Caco-2 (cell line): ENCODE measurements at places on chromosomes 13 and 19.

GRCh38 chr13:94065741-94066140, 413.7 kb downstream of the DCT start:
- no peak overlapping the region for H3K4me3 ChIP-seq
- H3K27me3 ChIP-seq = no peaks in the 10 kb centered on the region
- no peak for DNase-seq
- no peak overlapping the region for H3K27ac ChIP-seq

DNA sequence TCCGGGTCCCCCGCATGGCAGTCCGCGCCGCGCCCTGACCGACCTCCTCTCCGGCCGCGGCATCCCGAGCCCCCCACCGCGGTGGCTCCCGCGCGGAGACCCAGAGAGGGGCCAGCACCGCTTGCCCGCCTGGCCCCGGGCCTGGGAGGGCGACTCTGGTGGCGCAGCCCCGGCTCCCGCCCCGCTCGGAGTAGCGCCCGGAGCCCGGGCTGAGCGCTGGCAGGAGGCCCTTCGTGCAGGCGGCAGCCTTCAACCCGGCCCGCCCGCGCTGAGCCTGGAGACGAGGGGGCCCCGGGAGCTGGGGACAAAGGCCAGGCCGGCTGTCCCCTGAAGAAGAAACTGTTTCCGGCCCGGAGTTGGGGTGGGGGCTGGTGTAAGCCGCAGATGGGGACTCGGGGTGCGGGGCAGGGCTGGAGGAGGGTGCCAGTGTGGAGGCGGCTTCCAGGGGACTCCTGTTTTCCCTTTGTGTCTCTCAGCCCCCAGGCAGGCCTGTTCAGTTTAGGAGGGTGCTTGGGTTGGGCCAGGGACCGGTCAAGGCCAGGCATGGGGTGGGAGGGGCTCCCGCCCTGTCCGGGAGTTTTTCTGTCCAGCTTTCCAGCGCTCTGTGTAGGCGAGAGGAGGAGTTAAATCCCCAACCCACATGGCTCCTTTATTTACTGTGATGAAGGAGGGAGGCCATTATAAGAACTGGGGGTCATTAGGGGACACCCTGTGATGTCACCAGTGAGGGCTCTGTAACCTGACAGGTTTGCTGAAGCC, 935 bp downstream of the LRP3 start:
- peaks cover 11% of the 10 kb centered on the region; the same call in 1 of the 2 replicates for H3K4me1 ChIP-seq
- peak; percentile 43 for DNase-seq
- H3K27me3 ChIP-seq = no peaks in the 10 kb centered on the region
- H3K4me3 ChIP-seq = peak overlapping the region; percentile 50

- H3K27ac ChIP-seq = no peak overlapping the region
- no peaks in the 10 kb centered on the region; the same call in 1 of the 2 replicates for H3K27me3 ChIP-seq
- no peak overlapping the region for H3K4me3 ChIP-seq
- H3K36me3 ChIP-seq = no peaks in the 10 kb centered on the region
These were observed 166.8 kb downstream of the DCT start for GRCh38 chr13:94312511-94313216.

- no peak overlapping the region for H3K4me3 ChIP-seq
- H3K4me1 ChIP-seq = peaks cover 42% of the 10 kb centered on the region
- DNase-seq = no peak
- H3K36me3 ChIP-seq = no peaks in the 10 kb centered on the region
These were observed 18.4 kb downstream of the LRCH1 start for GRCh38 chr13:46571189-46571908.

- no peaks in the 10 kb centered on the region for H3K27me3 ChIP-seq
- no peak overlapping the region for H3K27ac ChIP-seq
- no peak overlapping the region for H3K4me3 ChIP-seq
These were observed 106.8 kb downstream of the NHLRC3 start for GRCh38 chr13:39144941-39145533.

DNA sequence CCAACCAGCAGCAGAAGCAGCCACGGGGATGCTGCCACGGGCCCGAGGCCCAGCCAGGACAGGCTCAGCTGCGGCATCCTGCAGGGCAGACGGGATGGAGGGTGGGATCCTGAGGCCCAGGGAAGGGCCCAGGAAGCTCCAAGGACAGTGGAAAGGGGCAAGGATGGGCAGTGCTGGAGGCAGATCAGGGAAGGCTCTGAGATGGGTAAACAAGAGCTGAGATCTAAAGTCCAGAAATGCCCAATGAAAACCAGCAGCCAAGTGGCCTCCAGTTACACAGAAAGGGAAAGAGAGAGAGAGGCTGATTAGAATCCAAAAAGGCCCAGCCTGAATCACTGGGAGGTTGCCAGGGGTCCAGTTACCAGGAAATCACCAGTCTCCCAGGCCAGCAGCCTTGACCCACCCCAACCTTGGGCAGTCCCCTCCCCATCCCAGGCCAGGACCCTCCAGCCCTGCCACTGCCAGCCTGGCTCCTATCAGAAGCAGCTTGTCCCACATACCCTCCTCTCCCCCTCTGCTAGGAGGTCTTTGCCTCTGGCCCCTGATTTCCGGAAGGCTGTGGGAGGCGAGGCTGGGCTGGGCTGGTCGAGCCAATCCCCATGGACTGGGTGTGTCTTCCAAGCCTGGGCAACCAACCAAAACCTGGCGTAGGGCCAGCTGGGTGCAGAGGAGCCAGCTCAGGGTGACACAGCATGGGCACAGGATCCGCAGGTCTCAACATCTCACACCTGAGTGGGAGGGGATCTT, at the start of gene CYP4F11:
TSS of gene CYP4F11 (minus strand) at position 198 of the 747 bp plus-strand sequence. CDS start at position 77, 121 bp downstream.
- H3K36me3 ChIP-seq = no peaks in the 10 kb centered on the region
- H3K4me1 ChIP-seq = no peaks in the 10 kb centered on the region
- H3K27ac ChIP-seq = no peak within 1 kb of the TSS
- no peak within 1 kb of the TSS for H3K4me3 ChIP-seq
- no peak for DNase-seq

DNA sequence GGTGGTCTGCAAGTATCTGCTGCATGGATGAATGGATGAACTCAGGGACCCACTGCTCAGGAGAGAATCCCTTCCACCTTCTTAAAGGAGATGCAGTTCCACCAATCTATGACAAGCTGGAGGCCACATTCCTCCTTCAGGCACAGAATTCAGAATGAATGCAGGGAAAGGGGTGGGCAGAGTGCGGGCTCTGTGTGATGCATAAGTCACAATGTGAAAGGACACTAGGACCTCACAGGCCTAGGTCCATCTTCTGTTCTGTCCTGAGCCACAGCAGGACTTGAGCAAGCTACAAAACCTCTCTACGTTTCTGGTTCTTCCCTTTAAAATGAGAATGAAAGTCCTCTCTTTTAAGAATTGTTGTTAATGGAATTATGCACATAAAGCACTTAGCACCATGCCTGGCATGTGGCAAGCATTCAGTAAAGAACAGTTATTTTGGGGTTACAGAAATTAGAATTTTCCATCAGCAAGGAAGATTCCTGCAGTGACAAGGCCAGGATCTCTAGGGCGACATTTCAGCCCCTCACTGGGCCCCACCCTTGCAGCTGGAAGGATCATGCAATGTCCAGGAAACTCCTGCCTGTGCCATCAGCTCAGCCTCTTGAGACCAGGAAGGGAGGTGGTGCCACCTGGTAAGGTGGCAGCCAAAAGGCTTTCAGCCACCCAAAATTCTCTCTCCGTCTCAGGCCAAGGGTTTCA, 38.7 kb downstream of the TSHZ3 start:
- no peaks in the 10 kb centered on the region for H3K36me3 ChIP-seq
- no peak for DNase-seq
- no peak overlapping the region for H3K4me3 ChIP-seq
- no peaks in the 10 kb centered on the region for H3K27me3 ChIP-seq
- H3K4me1 ChIP-seq = no peaks in the 10 kb centered on the region

DNA sequence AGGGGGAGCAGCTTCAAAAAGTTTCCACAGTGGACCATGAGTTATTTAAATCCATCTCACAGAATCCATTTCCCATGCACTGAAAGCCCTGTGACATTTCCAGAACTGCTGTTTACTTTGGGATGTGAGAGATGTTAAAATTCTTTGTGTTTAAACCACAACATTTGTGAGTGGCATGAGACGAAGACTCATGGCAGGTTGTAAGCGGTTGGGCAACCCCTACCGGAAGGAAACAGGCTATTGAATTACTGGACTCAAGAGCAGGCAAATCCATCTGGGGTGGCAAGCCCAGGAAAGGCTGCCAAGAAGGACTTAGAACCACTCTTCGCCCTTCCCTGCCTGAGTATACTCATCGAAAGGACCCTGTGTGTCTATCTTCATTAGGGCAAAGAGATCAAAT, 22.3 kb upstream of the CLDN10 start:
- H3K4me1 ChIP-seq = no peaks in the 10 kb centered on the region
- no peak overlapping the region for H3K27ac ChIP-seq
- no peak for DNase-seq
- no peak overlapping the region for H3K4me3 ChIP-seq
